ENCODE measurements at places on chromosomes 12 and 14.

DNA sequence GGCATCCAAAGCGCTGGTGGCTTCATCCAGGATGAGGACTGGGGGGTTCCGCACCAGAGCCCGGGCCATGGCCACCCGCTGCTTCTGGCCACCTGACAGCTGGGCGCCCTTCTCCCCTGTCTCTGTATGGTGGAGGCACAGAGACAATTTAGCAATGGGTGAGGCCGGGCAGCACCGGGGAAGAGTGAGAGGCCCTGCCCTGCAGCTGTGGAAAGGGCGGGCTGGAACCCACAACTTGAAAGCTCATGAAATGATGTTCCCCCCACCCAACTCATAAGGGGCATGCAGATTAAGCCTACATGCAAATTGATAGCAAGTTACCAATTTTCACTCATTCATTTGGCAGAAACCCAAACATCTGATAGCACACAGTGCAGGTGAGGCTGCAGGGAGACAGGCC lies 34.1 kb downstream of the ABCB9 start:
- no peak for DNase-seq

GRCh38 chr12:120007272-120007671 lies 18.2 kb downstream of the BICDL1 start:
- DNase-seq: no peak

DNA sequence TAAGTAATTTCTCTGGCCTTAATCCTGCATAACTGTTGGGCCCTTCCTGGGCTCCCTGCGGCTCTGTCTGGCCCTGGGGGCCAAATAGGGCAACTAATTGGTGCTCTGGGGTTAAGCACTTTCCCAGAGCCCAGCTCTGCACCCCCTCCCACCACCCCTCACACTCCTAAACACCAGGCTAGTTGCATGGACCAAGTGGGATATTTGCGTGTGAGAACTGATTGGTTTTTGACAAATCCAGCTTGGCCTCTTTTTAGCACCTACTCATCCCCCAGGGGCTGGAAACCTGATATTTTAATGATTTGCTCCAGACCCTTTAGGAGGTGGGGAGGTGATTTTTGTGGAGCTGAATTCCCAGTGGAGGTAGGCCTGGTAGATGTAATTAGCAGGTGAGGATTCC lies 91.9 kb downstream of the DICER1 start:
- no peak for DNase-seq

DNA sequence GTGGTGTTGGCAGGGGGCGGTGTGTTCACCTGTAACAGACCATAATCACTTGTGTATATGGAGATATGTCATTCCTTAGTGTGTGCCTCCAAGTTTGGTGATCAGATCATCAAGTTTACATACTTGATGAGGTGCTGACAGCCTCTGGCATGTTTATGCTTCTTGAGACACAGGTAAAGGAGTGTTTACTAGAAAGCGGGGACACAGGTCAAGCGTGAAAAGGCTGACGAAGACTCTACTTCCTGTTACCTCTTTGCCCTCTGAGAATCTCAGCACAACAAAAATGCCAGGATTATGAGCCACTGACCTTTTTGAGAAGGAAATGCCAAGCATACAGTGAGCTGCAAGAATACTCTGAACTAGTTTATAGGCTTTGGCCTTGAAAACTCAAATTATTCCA lies 29.6 kb downstream of the PRDM4 start:
- no peak for DNase-seq

DNA sequence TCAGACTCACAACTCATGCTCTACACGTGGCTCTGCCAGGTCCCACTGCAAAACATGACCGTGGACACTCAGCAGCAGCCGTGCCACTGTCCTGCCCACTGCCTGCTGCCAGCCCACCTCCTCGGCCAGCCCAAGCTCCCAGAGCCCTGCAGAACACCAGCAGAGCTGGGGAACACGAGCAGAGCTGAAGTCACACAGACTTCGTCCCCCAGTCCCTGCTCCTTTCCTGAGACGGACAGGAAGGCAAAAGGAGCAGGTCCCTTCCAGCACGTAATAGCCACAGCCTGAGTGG lies 152.1 kb downstream of the DPF3 start:
- no peak for DNase-seq

DNA sequence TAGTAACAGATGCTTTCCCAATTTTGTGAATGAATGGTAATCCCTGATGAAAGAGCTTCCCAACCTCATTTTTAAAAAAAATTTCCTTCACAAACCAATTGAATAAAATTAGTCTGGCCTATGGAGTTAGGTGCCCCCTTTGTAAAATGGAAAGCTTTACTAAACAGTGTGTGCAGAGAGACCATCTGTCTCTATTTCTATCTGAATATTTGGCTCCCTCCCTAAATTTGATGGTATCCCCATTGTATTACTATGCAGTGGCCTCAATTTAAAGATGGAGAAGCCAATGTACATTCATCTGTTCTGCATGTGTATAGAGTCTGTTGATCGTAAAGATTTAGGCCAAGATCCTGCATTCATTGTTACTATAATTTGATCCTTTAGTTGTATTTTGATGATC lies 397.7 kb upstream of the RGS6 start:
- no peak for DNase-seq

DNA sequence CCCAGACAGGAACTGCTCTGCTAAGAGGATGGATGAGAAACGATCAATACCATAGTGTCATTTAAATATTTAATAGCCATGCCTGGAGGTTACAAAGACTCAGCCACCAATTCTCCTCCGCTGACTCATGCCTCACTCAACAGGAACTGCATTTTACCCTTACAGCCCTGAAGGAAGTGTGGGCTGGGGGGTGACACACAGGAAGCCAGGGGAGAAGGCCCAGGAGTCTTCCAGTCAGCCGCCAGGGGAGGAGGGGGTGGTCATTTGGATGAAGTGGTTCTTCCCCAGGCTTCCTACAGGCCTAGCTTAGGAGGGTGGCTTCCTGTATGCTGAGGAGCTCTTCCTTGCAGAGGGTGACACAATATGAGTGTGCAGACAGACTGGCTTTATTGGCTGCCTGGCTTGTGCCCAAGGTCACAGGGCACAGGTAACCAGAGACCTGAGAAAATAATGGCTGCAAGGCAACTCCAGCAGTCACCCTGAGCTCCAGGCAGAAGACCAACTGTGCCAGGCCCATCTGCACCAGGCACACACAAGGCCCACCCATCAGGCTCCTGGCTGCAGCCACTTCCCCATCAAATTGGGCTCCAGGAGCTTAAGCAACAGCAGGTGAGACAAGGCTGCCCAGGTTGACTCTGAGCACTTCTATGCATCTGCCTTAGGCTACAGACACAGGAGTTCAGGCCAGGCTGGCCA lies 30.6 kb upstream of the RPLP0 start:
- no peak for DNase-seq

DNA sequence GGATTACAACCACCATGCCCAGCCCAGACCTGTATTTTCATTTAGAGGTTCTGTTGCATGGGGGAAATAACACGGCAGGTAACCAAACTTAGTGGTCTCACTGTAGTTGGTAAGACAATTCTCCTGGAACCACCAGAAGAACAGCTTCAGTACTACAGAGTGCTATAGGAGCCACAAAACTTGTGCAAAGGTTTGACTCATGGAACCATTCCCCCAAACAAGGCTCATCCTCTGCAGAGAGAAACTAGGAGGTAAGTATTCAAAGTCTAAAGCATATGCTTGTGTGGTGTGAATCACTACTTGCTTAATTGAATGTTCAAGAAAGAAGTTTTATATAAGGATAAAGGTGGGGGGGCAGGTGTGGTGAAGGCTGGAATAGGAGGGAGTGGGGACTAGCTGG lies 58.7 kb downstream of the GNS start:
- DNase-seq: no peak

GRCh38 chr12:121524196-121524916 lies 56.5 kb downstream of the KDM2B start:
- DNase-seq: no peak

DNA sequence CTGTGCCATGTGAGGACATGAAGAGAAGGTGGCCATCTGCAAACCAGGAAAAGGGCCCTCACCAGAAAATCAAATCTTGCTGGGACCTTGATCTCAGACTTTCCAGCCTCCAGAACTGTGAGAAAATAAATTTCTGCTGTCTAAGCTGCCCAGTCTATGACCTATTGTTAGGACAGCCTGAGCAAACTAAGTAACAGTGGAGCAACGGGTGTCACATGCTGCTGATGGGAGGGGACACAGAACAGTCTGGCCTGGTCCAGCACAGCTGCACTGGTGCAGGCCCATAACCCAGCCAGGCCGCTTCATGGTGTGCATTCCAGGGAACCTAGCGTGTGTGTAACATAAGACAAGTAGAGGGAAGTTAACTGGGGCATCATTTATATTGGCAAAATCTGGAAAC lies 42.1 kb downstream of the GRIP1 start:
- peak; percentile 81 for DNase-seq

GRCh38 chr14:93040443-93040842 lies 75.3 kb downstream of the ITPK1 start:
- no peak for DNase-seq

GRCh38 chr14:73369428-73369827 lies 88.9 kb downstream of the NUMB start:
- no peak for DNase-seq

- no peak for DNase-seq
Measured at GRCh38 chr12:4787965-4788364, 67.8 kb downstream of the GALNT8 start.

- no peak for DNase-seq
Measured at GRCh38 chr12:1926251-1926657, 7.8 kb upstream of the CACNA2D4 start.

GRCh38 chr14:81555051-81555450 lies 21.4 kb upstream of the SEL1L start:
- DNase-seq: no peak

DNA sequence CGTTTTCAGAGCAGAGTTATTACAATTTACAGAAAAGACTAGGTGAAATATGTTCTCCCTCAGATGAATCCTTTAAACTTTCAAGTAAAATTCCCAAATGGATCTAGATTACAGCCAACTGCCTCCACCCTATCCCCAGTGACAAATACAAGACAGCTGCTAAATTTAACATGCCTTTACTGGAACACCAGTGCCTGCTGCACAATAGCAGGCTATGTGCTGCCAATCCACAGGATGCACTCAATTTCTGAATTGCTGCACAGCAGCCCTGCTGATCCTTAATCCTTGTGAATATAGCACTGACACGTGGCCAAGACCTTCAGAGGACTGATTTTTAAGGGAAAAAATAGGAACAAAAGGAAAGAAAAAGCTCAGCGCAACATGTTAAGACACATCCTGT lies 128.9 kb downstream of the CCER1 start:
- no peak for DNase-seq

- DNase-seq: no peak
Measured at GRCh38 chr12:52090291-52090690, 10.8 kb downstream of the SMIM41 start.

DNA sequence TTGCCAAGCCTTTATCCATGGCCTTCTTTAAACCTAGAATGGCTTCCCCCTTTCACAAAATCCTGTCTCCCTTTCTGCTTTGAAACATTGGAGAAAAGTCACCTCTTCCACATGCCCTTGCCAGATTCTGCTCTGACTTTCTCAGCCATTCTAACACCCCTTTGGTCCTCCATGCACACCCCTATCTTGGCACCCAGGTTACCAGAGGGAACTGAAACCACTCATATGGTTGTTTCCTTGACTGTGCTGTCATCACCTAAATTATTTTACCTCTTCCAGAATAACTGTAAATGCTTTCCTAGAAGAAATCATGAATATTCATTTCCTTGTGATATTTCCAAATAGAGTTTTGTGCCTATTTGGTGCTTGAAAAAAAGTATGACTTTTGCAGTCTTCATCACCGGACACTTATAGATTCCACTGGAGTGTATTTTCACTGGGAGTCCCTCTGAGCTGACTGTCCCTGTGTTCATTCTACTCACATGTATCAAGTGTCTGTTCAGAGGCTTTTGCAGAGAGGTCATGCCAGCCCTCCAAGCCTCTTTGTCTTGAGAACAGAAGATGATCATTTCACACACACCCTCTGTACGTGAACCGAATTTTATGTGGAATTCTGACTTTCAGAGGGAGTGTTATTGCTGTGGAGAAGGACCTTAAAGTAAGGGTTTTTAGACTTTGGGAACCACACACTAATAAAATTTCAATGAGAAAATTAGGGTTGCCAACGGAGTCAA lies 74.1 kb downstream of the PLXNC1 start:
- DNase-seq: no peak

DNA sequence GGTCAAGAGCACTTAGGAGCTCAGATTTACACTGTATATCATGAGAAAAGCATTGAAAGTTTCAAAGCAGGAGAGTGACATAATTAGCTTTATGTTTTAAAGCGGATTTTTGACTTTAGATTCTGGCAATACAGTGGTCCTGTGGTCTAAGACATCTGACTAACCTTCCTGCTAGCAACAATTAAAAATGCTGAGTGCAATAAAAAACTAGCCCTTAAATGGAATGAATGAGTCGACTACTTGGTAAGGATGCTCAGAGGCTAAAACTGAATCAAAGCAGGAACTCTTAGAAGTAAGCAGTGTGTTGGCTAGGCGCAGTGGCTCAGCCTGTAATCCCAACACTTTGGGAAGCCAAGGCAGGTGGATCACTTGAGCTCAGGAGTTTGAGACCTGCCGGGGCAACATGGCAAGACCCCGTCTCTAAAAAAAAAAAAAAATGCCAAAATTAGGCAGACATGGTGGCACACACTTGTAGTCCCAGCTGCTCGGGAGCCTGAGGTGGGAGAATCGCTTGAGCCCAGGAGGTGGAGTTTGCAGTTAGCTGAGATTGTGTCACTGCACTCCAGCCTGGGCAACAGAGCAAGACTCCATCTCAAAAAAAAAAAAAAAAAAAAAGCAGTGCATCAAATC lies 18.9 kb downstream of the BICD1 start:
- DNase-seq: no peak

DNA sequence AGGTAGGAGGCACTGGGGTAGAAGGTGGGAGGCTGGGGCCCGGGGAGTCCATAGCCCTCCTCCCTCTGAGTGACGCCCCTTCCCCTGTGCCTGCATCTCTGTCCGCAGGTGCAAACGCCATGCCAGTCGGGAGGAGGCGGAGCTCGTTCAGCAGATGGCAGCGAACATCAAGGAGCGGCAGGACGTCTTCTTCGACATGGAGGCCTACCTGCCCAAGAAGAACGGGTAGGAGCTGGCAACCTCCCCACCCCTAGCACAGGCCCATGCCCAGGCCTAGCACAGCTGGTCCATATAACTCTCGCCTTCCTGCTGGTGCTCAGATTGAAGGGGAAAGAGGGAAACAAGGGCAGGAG lies 35.6 kb downstream of the TMEM120B start:
- DNase-seq: no peak

DNA sequence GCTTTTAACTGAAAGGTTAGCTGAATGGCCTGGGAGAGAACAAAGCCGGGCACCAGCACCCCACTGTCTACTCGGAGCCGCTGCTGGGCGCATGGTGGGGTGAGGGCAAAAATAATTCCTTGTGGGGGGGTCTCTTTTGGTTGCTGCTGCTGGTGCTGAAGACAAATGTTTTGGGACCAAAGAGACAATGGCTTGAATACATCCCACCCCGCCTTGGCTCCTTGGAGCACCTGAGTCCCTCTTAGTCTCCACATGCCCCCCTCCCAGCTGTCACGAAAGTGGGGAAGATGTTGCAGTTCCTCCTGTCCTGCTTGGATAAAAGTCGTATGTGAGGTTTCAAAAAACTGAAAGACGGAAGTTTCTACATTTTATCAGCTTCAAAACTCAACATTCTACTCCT lies 85.0 kb downstream of the PIWIL1 start:
- DNase-seq: no peak

- peak; percentile 95 for DNase-seq
Measured at GRCh38 chr12:93591137-93591868, 18.8 kb downstream of the SOCS2 start.

- no peak for DNase-seq
Measured at GRCh38 chr12:6367065-6367968, 8.0 kb downstream of the SCNN1A start.

Measured in posterior vena cava (tissue), 2 donors.